Fibroblast of villous mesenchyme (primary cell): ENCODE measurements at places on chromosomes 2 and 18.

DNA sequence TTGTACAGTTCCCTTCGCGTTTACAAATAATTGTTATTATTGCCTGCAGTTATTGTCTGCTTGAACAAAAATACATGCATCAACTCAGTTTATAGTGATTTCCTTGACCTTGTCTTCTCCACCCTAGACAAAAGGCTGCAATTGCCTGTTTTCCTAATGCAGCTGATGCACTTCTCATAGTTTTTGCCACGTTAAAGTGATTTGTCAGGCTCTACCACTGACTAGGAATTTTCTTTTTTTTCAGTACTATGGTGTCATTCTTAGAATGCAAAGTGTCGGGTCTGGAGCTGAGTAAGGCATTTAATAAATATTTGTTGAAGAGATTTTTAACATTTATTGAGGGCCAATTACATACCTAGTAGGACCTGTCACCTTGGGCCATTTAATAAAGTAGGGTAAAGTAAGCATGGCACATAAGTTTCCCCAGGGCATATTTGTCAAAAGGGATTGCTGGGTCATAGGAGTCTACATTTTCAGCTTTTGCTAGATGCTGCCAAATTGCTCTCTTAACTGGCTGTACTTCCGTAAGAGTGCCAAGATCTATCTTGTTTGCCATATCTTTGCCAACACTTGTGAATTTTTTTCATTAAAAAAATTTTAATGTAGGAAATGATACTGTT, 24.1 kb downstream of the ACSL3 start:
- no peak for DNase-seq

DNA sequence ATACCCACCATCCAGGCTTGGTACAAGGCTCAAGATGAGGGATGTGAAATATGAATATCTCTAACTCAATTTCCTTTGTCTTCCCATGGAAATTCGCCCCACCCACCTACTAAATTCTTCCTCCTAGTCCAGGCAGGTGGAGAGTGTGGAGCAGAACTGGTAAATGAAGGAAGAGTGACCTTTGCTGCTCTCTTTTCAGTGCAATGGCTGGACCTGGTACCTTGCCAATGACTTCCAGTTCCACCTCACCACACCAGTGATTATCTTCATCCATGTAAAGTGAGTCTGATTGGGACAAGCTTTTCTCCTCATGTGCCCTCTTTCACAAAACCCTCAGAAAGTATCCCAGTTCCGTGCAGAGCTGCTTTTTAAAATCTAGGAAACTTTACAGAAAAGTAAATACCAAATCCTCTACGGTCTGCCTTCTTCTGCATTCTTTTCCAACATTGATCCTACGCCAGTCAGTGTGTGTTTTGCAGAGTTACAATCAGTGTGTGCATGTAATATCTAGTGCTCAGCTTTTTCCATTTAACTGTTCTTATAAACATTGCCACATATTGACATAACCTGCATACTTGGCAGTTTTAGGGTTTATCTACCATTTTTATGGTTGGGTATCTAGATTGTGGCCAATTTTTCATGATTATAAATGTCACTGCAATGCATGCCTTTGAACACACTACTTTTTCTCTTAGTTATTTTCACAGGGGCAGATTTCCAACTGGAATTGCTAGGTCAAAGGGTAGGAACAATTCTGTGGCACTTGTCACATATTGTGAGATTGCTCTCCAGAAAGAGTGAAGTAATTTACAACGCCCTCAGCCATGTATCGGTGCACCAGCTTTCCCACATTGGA, 86.5 kb upstream of the SEC11C start:
- DNase-seq = peak; percentile 87

- DNase-seq = no peak
Observed at GRCh38 chr2:121504316-121504715, 26.4 kb upstream of the RNU4ATAC start.

GRCh38 chr2:72117029-72117428, 30.6 kb downstream of the CYP26B1 start:
- DNase-seq = no peak

DNA sequence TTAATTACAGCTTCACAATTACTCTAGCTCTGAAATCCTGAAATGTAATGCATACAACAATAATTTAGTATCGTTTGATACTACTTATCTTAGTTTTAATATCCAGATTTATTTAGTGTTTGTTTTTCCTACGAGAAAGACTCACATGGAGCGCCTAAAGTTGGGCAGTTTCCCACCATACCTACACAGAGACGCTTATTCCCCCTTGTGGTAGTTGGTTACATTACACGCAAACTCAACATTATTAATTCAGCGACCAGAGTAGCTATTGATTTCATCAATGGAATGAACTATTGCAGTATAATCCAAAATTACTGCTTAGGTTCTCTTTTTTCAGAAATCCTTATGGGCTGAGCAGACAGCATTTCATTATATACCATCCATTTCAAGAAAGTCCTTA, 164.0 kb upstream of the REG3G start:
- DNase-seq = no peak

DNA sequence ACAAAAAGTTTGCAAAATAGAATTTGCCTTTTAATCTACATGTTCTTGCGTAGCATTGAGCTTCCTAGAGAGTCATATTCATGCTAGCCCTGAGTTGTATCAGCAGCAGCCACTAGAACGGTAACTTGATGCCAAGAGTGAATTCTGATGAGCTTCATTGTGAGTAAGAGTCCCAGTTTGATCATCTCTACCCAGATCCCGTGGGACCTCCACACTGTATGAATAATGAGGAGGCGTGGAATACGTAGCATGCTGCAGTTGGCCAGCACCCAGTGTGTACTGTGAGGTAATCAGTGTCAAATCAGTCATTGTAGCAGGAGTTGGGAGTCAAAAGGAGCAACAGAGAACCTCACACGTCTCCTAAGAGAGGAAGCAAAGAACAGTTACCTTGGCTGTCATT, 197.9 kb downstream of the NEDD4L start:
- peak; percentile 47 for DNase-seq

DNA sequence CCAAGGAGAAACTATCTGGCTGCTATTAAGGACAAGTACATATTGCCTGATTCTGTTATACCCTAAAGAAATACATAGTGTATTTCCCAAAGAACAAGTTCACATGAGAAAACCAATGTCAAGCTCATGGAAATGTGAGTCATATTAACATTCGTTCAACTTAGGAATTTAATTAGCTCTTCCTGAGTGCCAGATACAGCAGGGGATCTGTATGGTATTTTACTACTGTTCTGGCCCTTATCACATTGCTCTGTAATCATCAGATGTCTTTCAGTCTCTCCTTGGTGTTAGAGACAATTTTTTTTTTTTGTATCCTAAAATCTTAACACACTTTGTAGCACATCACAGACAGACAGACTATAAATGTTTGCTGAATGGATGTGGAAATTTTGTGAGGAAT, 395.0 kb upstream of the CRIM1 start:
- no peak for DNase-seq

GRCh38 chr2:175350105-175350504, 168.6 kb upstream of the ATP5MC3 start:
- DNase-seq = no peak
